ENCODE measurements at places on chromosomes 1 and 21.

DNA sequence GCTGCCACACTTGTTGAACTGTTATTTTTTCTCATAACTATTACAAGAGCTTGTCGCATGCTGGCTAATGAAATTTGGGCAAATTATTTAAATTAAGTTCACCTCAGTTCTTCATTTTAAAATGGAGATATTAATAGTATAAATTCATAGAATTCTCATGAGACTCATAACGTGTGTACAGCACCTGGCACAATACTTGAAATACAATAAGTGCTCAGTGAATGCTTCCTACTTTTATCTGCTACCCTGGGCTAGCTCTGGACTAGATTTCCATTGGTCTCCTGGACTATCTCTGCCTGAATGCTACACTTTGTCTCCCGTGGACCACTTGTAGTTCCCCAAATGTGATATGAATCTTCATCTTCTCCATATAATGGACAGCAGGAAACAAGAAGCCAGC, 919 bp downstream of the SLAMF6 start:
- no peak for DNase-seq

- no peak for DNase-seq
These were observed 31.3 kb downstream of the XKR8 start for GRCh38 chr1:27990920-27991537.

GRCh38 chr1:3735688-3736087, 16.6 kb upstream of the CCDC27 start:
- no peak for DNase-seq

GRCh38 chr1:245537992-245538391, 383.2 kb downstream of the KIF26B start:
- no peak for DNase-seq

DNA sequence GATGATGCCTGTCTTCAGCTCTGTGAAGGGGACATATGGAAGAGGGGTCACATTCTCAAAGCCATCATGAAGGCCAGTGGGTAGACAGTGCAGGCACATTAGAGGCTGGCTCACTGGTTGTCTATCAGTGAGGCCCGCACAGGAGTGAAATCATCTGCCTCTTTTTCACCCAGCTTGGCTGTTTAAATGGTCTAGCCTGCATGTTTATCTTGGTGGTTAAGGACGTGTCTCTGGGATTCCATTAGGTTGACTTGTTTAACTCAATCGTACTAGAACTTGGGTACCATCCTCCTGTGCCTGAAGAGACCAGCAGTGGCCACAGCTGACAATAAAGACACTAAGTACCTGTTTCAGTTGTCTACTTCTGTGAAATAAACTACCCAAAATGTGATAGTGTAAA, 219.3 kb downstream of the PLPP3 start:
- no peak for DNase-seq

- no peak for DNase-seq
These were observed 59.9 kb downstream of the SYT6 start for GRCh38 chr1:114093624-114094362.

DNA sequence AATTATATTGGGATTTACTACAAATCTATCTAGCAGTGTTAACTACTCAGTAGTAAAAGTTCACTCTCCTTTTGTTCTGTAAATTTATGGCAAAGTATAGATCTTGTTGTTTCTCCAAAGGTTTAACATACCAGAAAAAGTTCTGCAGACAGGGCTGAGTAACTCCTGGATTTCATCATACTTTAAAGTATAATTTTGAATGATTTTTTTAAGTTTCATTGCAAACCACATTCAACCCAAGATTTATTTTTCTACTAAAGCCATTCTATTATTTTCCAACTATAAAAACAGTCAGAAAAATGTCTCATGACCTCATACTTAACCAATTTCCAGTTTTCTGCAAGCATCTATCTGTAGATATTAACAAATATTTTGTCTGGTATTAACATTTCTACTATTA, 585.8 kb upstream of the ZRANB2 start:
- no peak for DNase-seq

DNA sequence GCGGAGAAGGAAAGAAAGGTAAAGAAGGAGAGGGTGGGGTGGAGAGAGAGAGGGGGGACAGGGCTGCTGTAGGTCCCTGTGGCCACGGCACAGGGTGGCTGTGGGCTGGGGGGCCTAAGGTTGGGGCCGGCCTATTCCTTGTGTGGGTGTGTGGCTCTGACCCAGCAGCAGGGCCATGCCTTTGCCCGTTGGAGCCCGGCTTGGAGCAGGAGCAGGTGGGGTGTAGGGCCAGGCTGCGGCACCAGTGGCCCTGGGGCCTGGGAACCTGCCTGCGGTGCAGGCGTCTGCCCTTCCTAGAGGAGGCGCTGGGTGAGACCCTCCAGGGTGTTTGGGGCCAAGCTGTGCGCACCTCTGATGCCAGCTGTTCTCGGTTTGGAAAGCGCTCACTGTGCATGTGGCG, 19.7 kb upstream of the SUMO3 start:
- no peak for DNase-seq

- no peak for DNase-seq
These were observed 121.1 kb downstream of the PSMG1 start for GRCh38 chr21:39062196-39062595.

- DNase-seq, result no peak
These were observed 621.0 kb upstream of the NCAM2 start for GRCh38 chr21:20377250-20377649.

DNA sequence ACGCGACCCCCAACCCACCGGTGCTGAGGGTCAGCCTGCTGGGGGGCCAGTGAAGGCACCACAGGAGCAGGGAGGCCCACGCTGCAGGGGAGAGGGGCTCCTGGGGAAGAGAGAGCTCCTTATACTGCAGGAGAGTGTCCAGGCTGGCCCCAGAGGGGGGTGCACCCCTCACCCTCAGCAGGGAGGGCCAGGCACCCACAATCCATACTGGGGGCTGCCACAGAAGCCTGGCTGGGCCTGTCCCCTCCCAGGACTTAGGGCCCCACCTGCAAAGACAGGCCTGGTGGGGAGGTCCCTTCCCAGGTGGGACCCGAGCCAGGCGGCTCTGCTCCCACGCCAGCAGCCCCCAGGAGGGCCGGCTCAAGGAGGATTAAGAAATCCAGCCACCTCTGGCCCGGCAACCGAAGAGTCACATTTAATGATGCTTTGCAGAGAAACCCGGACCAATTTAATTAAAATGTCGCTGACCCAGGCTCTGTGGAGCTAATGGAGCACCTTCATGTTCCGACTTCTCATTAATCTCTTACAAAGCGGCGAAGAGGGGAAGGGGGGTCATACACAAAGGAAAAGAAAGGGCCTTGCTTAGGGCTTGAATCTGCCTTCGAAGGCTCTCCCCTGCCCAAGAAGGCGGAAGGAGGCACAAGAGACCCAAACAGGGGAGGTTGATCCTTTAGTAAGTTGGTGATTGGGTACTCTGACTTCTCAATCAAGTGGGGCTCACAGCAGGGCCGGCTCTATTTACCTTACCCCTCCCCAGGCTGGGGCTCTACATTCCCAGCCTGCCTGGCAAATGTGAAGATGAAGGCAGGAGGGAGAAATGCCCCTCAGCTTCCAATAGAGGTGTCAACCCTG, 25.0 kb downstream of the WNT9A start:
- DNase-seq, result no peak

DNA sequence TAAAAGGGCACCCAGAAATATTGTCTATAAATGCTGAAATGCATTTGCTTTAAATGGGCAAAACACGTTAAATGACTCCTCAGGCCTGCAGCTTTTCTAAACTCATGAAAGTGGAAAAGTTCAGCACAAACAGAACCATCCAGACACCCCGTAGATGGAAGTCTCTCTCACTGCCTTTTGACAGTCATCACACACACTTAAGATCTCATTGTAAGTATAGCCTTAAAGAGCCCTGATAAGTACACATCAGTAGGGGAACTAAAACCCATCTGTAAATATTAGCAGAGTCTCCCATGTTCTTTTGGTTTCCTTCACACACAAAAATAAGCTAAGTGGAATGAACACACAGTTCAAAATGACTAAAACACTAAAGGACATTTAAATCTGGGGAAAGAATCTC, 166.7 kb downstream of the LTN1 start:
- DNase-seq, result no peak

- no peak for DNase-seq
These were observed 373.7 kb downstream of the SRGAP2C start for GRCh38 chr1:121558514-121558913.

DNA sequence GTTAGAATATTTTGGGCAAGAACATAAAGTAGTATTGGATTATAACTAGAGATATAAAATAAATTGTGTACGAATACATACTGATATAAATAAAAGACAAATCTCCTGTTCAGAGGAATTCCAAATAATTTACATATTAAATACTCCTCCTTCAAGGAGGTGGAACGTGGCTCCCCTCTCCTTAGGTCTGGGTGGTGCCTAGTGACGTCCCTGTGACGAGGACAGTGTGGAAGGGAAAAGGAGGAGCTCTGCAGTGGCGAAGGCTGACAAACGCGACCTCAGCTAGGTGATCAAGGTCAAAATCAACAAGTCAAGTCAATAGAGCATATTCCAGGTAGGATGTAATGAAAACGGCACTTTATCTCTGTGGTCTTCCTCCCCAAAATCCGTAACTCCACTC, 310.0 kb downstream of the SMYD3 start:
- no peak for DNase-seq

DNA sequence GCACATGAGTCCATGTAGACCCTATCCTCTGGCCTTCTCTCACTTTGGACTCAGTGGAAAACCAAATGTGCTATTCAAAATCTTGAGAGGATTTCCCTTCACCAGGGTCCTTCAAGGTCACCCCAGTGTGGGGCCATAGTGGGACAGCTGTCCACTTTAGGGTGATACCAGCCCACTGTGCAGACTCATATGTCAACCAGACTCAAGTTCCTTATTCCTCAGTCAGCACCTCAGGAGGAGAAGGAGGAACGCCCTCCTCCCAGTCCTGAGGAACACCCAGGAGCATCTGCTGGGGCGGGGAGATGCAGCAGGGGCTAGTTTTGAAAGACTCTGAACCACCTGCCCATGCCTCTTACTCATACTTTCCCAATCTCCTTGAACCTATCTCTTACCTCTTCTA, 340.9 kb downstream of the MATN1 start:
- DNase-seq, result no peak

GRCh38 chr1:158942490-158942889, 11.1 kb downstream of the PYHIN1 start:
- no peak for DNase-seq

GRCh38 chr21:18411565-18411964, 8.0 kb upstream of the TMPRSS15 start:
- no peak for DNase-seq

- DNase-seq, result no peak
These were observed 1667.8 kb downstream of the KCNT2 start for GRCh38 chr1:194940336-194941030.

GRCh38 chr21:15301014-15301413, 236.2 kb upstream of the NRIP1 start:
- DNase-seq, result no peak

All from T-helper 9 cell (primary cell).